Stimulated activated CD4-positive, alpha-beta T cell treated with anti-CD3 and anti-CD28 coated beads, Interleukin-15, amount 100 ng/mL, for 24 hours (primary cell): ENCODE measurements at places on chromosomes 1 and 21.

GRCh38 chr1:239006276-239006675 lies 380.1 kb upstream of the CHRM3 start:
- no peak for DNase-seq

- DNase-seq: peak; percentile 36
These were observed 15.5 kb upstream of the PADI6 start for GRCh38 chr1:17356387-17357026.

GRCh38 chr1:27589841-27590426 lies 14.0 kb downstream of the AHDC1 start:
- DNase-seq: no peak

DNA sequence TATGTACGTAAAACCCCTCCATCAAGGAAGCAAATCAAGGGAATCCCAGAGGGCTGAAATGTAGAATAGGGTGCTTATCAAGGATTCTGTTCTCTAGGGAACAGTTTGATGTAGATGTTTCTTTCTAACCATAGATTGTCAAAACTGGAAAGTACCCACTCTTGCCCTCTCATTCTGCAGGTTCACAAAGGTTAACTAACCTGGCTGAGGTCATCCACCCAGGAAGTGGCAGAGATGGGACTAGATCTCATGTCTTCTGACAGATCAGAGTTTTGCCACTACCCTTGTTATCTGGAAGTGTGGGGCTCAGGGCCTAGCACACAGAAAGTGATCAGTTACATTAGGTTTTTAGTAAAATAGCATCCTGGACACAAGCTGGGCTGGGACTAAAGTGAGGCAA lies 47.4 kb downstream of the GFI1 start:
- DNase-seq: no peak

- no peak for DNase-seq
These were observed 7.0 kb downstream of the NFIA start for GRCh38 chr1:61089338-61089737.

- DNase-seq: no peak
These were observed 122.0 kb downstream of the CDC7 start for GRCh38 chr1:91622616-91623015.

GRCh38 chr1:201851949-201852348 lies 23.0 kb downstream of the IPO9 start:
- DNase-seq: no peak

DNA sequence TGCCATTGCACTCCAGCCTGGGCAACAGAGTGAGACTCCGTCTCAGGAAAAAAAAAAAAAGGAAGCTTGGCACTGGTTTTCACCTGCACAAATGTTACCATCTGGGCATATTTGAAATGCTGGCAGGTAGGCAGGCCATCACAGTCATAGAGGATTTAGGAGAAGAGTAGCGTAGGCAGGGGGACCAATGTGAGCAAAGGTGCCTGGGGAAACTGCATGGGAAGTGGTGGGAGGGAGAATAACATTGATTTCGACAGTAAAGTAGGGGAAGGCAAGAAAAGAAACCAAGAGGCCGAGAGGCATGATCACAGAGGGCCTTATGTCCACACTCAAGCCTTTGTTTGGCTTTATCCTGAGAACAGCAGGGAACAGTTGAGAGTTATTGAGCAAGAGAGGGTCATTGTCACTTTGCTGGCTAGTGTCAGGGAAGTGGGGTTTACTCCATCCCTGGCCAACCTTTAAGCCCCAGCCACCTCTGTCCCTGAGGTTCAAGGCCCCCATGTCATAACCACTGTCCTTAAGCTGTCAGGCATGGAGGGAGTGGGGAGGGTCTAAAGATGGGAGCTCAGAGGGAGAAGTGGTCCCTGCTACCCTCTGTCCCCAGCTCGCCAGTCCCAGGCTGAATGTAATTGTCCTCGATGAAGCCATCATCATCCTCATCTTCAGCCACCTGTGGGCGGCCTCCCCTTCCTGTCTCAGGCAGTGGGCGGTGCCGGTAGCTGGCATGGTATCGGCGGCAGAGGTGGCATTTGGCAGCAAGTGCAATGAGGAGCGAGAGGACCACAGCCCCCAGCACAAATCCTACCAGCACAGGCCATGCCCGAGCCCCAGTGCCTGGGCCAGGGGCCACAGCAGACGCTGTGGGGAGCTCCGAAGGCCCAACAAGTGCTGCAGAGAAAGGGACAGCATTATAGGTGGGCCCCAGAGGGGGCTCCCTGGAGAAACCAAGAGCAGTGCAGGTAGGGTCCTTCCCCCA lies 2.9 kb downstream of the C1orf210 start:
- no peak for DNase-seq

- no peak for DNase-seq
These were observed 50.9 kb downstream of the SH3BGR start for GRCh38 chr21:39502631-39503030.

- peak; percentile 12 for DNase-seq
These were observed 533.6 kb downstream of the PTPRC start for GRCh38 chr1:199172171-199173124.

GRCh38 chr1:31273619-31274018 lies 23.0 kb downstream of the SNRNP40 start:
- DNase-seq: no peak

DNA sequence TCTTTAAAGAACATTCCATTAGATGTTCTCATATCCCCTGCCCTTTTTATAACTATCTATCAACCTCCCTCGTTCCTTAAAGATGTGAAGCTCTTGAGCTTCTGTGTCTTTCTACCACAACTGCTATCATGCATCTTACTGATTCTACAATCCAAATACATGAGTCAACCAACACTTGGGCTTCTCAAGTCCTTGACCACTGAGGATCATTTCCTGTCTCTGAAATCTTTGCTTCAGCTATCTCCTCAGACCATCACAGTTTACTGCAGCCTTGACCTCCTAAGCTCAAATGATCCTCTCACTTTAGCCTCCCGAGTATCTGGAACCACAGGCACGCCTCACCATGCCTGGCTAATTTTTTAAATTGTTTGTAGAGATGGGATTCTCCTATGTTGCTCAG lies 75.2 kb downstream of the FMO4 start:
- DNase-seq: no peak

DNA sequence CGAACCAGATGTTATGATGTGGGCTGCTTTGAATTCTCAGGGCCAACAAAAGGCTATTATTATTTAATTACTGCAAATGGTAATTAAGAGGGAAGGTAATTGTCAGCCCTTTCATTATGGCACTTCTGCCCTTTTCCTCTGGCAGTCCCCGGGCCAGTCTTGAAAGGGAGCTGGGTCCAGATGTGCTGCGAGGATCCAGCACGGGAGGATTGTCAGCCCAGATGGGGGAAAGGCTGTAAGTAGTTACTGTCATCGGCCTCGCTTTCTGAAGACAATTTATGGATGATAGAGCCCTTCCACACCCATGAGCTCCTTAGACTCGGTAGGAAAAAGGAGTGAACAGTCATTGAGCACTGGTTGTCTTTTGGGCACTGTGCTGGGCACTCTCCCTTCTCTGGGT lies 8.7 kb upstream of the ZNF362 start:
- no peak for DNase-seq
